ENCODE measurements at places on chromosomes 7 and 10. TPM values are rescaled to one million over a fixed set of nuclear protein-coding genes. Genes with fewer than 3 reads are reported as not detected.

DNA sequence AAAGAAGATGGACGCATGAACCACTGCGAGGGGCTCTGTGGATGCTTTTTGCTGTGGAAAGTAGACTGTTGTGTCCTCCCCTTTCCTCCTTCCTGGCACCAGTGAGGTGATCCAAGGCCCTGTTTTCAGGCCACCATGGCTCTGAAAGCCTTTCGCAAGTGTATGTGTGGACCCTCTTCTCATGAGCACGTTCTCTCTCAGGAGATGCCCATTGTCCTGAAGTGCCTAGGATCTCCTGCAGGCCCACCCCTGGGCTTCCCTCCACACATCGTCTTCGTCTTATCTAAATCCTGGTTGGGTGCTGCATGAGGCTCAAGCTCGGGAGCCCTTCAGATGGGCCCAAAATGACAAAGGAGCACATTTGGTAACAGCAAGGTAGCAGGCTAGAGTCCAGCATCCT is 188.2 kb downstream of the PTPN20 start:
- DNase-seq = no peak

- no peak for DNase-seq
Measured at GRCh38 chr7:54556121-54556520, 13.9 kb downstream of the VSTM2A start.

GRCh38 chr10:64555666-64556065 is 1034.5 kb downstream of the REEP3 start:
- DNase-seq = no peak

GRCh38 chr7:12031186-12031585 is 179.9 kb upstream of the TMEM106B start:
- DNase-seq = peak; percentile 16

- peak; percentile 8 for DNase-seq
Measured at GRCh38 chr10:5975641-5976473, 1.5 kb downstream of the IL15RA start.

Gene HGF
- not detected for total RNA-seq

Gene MGAM2
- 0.05 TPM for total RNA-seq

GRCh38 chr10:123069246-123069986 is 60.6 kb downstream of the ACADSB start:
- DNase-seq = no peak

Gene PNLIPRP3
- not detected for total RNA-seq

- DNase-seq = no peak
Measured at GRCh38 chr7:94160719-94161435, 156.7 kb upstream of the BET1 start.

DNA sequence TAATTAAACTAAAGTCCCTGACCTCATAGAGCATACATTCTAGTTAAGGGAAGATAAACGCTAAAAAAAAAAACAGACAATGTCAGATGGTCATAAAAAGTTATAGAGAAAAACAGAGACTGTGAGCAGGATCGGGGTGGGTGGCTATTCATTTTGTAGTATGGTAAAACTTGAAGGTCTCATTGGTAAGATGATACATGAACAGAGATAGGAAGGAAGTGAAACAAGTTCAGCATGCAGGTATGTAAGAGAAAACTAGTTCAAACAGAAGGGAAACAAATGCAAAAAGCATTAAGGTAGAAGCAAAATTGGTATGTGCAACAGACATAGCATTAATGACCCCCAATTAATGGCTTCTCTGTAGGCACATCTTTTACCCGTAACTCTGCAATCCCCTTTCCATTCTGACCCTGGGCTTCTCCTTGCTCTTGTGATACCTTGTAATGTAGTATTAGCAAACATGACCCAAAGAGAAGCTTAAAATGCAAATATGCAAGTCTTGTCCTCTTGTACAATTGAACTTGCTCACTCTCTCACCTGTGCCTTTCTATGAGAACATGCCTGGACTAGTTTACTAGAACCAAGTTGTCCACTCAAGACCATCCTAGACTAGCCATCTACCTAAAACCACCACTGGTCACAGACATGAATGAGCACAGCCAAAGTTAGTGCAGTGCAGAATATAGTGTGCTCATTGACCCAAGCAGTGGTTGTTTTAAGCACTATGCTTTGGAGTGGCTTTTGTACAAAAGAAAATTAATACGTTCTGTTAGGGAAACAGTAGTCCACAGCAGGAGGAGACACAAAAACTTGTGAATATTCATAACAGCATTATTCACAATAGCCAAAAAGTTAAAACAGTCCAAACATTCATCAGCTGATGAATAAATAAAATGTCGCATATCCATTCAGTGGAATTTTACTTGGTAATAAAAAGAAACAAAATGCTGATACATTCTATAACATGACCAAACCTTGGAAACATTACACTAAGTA is 57.0 kb downstream of the BRAF start:
- no peak for DNase-seq

Gene IFIT1B
- not detected for total RNA-seq

All from astrocyte (in vitro differentiated cells and primary cell).